ENCODE measurements at places on chromosomes 6 and 20. TPM values are rescaled to one million over a fixed set of nuclear protein-coding genes. Genes with fewer than 3 reads are reported as not detected.

The TRAPPC3L gene
- total RNA-seq: not detected

The ADGRF1 gene
- 0.05 TPM for total RNA-seq

The CHD6 gene
- total RNA-seq: 5.6 TPM

The OSTM1 gene
- total RNA-seq: 25.2 TPM

The FOXS1 gene
- total RNA-seq: 0.32 TPM

The CUL9 gene
- 9.5 TPM for total RNA-seq

The RBM38 gene
- 26.3 TPM for total RNA-seq

The VNN1 gene
- total RNA-seq: 0.15 TPM

The TNFRSF21 gene
- 13.3 TPM for total RNA-seq

The SIRPG gene
- not detected for total RNA-seq

The CGA gene
- total RNA-seq: 0.24 TPM

The SIRPD gene
- total RNA-seq: not detected

The TREML4 gene
- not detected for total RNA-seq

The RUNX2 gene
- total RNA-seq: 1.3 TPM

The PDYN gene
- total RNA-seq: not detected

The ZFP57 gene
- not detected for total RNA-seq

The DOK5 gene
- not detected for total RNA-seq

The NRN1 gene
- 0.59 TPM for total RNA-seq

Measured in A549 treated with Hydrocortisone at 1 μM for 4 hours (cell line).